ENCODE measurements at places on chromosomes 13 and 19.

DNA sequence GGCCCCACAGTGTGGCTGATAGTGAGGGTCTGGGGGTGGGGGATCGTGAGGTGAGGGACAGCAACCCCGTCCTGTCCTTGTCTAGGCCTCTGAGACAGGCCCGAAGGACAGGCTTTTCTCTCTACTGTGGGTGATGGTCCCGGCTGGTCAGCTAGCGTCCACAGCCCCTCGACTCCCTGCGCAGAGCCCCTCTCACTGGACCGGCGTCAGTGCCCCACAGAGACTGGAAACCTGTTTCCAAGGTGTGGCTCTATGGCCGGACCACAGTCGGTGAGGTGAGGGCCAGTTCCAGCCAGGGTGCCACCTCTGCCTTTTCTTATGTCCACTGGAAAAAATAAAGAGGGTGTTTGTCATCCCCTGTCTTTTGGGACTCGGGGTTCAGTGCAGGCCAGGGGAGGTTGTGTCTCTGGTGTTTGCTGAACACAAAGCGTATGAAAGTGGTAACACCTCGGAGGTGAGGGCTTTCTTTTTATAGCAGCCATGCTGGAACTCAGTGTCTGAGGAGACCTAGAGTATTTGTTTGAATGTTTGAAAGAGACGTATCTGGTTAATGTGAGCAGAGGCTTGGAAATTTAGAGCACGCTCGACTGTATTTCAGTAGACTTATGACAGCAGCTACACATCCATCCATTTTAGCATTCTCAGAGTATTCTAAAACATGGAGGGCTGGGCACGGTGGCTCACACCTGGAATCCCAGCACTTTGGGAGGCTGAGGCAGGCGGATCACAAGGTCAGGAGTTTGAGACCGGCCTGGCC lies 22.8 kb downstream of the ATP11A start:
- no peaks in the 10 kb centered on the region for H3K27me3 ChIP-seq
- no peak overlapping the region for H3K27ac ChIP-seq
- H3K36me3 ChIP-seq: no peaks in the 10 kb centered on the region
- peaks cover 10% of the 10 kb centered on the region for H3K4me1 ChIP-seq
- DNase-seq: no peak
- H3K4me3 ChIP-seq: no peak overlapping the region

DNA sequence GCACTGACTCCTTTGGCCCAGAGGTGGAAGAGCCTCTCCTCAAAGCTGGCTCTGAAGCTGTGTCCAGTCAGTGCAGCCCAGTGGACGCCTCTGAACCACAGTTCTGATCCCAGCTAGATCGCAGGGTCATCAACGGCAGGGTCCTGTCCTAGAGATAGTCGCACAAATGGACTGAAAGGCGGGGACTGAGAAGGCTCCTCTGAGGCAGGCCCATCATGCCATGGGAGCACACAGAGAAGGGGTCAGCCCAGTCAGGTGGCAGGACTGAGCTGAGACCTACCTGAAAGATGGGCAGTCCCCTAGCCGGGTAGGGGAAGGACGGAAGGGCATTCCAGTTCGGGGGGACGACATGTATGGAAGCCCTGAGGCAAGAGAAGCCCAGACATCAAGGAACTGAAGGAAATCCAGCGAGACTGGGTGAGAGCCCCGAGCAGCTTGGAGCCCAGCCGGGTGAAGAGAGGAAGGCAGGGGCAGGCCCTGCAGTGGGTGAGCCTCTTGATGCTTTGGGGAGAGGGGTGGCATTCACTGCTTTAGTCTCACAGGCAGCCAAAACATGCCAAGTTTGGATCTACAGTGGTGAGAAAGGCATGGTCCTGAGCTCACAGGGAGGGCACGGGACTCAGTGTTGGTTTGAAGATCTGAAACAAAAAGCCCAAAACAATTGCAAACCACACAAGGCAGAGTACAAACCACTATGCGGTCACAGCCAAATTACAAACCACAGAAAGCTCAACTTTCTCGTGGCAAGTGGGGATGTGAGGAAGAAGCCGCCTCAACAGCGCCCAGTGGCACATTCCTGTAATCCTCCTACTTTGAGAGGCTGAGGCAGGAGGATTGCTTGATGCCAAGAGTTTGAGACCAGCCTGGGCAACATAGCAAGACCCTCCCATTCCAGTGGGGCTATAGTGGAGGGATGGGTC lies 10.0 kb downstream of the CALM3 start:
- H3K4me1 ChIP-seq: peaks cover 62% of the 10 kb centered on the region
- peak overlapping the region; percentile 68 for H3K4me3 ChIP-seq
- H3K27ac ChIP-seq: peak overlapping the region; percentile 83
- peak; percentile 48 for DNase-seq
- H3K36me3 ChIP-seq: peaks cover 49% of the 10 kb centered on the region

DNA sequence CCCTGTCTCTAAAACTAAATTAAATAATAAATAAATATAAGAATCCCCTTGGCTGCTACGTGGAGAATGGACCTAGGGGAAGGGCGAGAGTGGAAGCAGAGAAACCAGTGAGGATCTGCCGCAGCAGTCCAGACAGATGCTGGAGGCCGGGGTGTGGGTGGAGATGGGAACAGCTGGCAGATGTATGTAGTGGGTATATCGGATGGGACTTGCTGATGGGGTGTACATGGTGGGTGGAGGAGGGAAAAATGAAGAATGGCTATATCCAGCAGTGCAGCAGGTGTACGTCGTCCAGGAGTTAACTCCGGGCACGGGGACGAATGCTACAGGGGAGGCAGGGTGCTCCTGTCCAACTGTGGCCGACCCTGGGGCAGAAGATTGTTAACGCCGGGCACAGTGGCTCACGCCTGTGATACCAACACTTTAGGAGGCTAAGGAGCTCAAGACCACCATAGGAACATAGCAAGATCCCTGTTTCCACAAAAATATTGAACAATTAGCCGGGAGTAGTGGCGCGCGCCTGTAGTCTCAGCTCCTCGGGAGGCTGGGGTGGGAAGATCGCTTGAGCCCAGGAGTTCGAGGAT lies 654 bp downstream of the CEP89 start:
- H3K36me3 ChIP-seq: peaks cover 5% of the 10 kb centered on the region
- H3K27me3 ChIP-seq: no peaks in the 10 kb centered on the region
- H3K4me1 ChIP-seq: peaks cover 11% of the 10 kb centered on the region
- peak overlapping the region; percentile 86 for H3K27ac ChIP-seq

DNA sequence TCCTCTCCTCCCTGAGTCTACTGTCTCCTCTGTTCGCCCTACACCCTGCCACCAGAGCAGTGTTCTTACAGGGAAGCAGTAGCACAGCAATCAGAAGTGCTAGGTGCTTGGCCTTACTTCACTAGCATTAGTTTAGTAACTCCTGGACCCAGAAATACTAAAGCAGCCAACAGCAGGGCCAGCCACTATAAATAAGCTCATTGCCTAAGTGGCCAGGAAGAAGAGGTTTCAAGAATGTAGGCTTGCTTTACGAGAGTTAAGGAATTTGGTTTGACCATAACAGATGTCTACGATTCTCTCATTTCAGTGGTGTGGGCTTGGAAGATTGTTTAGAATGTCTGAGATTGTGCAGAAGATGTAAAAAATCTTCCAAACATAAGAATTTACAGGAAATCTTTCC lies 103.3 kb downstream of the ZAR1L start:
- H3K4me1 ChIP-seq: no peaks in the 10 kb centered on the region
- no peaks in the 10 kb centered on the region for H3K27me3 ChIP-seq
- H3K27ac ChIP-seq: no peak overlapping the region
- H3K4me3 ChIP-seq: no peak overlapping the region
- H3K36me3 ChIP-seq: peaks cover 2% of the 10 kb centered on the region
- no peak for DNase-seq

- H3K27me3 ChIP-seq: peaks cover 6% of the 10 kb centered on the region
- DNase-seq: no peak
- H3K4me1 ChIP-seq: peaks cover 76% of the 10 kb centered on the region
- no peak overlapping the region for H3K4me3 ChIP-seq
- no peak overlapping the region for H3K27ac ChIP-seq
- no peaks in the 10 kb centered on the region for H3K36me3 ChIP-seq
Observed at GRCh38 chr13:32033744-32034143, 2.2 kb downstream of the FRY start.

DNA sequence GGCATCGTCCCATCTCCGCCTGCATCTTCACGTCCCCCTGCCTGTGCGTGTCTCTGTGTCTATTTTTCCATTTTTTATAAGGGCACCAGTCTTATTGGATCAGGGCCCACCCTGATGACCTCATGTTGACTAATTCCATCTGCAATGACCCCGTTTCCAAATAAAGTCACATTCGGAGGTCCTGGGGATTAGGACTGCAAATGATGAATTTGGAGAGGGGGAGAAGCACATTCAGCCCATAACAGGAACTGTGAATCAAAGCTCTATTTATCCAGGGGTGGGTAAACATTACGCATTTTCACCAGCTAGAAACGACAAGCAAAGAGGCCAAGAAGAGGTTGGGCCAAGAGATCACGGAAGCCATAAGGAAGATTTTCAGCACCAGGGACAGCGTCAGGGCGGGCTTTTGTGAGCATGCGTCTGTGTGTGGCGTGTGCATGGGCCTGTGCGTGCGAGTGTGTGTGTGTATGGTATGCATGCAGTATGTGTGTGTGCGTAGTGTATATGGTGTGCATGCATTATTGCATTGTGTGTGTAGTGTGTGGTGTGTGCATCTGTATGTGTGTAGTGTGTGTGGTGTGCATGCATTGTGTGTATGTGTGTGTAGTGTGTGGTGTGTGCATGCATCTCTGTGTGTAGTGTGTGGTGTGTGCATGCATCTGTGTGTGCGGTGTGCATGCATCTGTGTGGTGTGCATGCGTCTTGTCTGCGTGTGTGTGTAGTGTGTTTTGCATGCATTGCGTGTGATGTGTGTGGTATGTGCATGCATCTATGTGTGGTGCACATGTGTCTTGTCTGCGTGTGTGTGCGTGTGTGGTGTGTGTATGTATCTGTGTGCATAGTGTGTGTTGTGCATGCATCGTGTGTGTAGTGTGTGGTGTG lies 19.6 kb downstream of the CELF5 start:
- H3K4me1 ChIP-seq: no peaks in the 10 kb centered on the region
- H3K27ac ChIP-seq: no peak overlapping the region
- no peaks in the 10 kb centered on the region for H3K27me3 ChIP-seq
- no peaks in the 10 kb centered on the region for H3K36me3 ChIP-seq

- no peak overlapping the region for H3K27ac ChIP-seq
- no peaks in the 10 kb centered on the region for H3K4me1 ChIP-seq
- no peak overlapping the region for H3K4me3 ChIP-seq
Observed at GRCh38 chr19:36245210-36246005, 30.5 kb downstream of the ZNF146 start.

GRCh38 chr19:18603255-18603957 lies 3.2 kb downstream of the CRLF1 start:
- no peaks in the 10 kb centered on the region for H3K4me1 ChIP-seq
- no peaks in the 10 kb centered on the region for H3K36me3 ChIP-seq
- no peak overlapping the region for H3K4me3 ChIP-seq
- H3K27me3 ChIP-seq: peaks cover 49% of the 10 kb centered on the region

GRCh38 chr19:2243274-2244124 lies 5.6 kb upstream of the AMH start:
- H3K36me3 ChIP-seq: peaks cover 31% of the 10 kb centered on the region
- no peak for DNase-seq
- no peaks in the 10 kb centered on the region for H3K27me3 ChIP-seq

- peaks cover 54% of the 10 kb centered on the region for H3K27me3 ChIP-seq
- no peak for DNase-seq
- H3K4me3 ChIP-seq: peak within 1 kb of the TSS; percentile 72
- H3K27ac ChIP-seq: no peak within 1 kb of the TSS
Observed at GRCh38 chr13:95644601-95645052, at the start of gene DZIP1. DZIP1 (minus strand) TSS chr13:95644706; CDS start chr13:95642029, 2,677 bp downstream.

GRCh38 chr13:96388598-96388997 lies 298.7 kb downstream of the HS6ST3 start:
- H3K27me3 ChIP-seq: peaks cover 1% of the 10 kb centered on the region
- no peak overlapping the region for H3K4me3 ChIP-seq
- no peak for DNase-seq
- H3K27ac ChIP-seq: no peak overlapping the region
- no peaks in the 10 kb centered on the region for H3K4me1 ChIP-seq

DNA sequence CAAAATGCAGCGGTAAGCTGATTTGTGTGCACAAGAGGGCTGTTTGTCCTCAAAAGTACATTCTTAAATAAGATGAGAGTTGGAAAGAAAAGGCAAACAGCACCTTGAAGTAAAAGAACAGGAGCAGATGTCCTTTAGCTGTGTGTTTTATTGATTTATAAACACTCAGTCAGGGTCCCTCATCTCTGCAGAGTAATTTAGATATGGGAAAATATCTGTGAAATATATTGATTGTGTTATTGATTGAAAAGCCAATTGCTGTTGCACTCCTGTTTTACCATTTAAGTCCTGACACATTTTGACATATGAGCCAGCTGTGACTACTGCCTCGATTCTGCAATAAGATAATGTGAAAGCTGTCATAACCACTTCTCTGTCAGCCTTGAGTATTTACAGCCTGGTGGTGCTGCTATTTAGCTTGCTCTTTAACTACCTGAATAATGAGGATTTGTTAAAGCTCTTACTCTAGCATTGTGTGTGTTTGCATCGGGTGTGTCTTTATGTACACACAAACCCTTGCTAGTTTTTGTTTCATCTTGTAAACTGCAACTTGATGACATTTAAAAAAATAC lies 550.1 kb downstream of the DACH1 start:
- H3K27me3 ChIP-seq: peaks cover 1% of the 10 kb centered on the region
- H3K36me3 ChIP-seq: no peaks in the 10 kb centered on the region
- no peak overlapping the region for H3K4me3 ChIP-seq
- H3K27ac ChIP-seq: no peak overlapping the region
- no peaks in the 10 kb centered on the region for H3K4me1 ChIP-seq

- peaks cover 15% of the 10 kb centered on the region for H3K27me3 ChIP-seq
- peaks cover 9% of the 10 kb centered on the region for H3K4me1 ChIP-seq
- H3K36me3 ChIP-seq: peaks cover 1% of the 10 kb centered on the region
- no peak overlapping the region for H3K27ac ChIP-seq
- DNase-seq: peak; percentile 2
Observed at GRCh38 chr19:46571495-46571894, 29.6 kb upstream of the CALM3 start.
